ENCODE measurements at places on chromosomes 12 and 14.

GRCh38 chr14:20503898-20504297, 1.4 kb upstream of the RNASE10 start:
- DNase-seq = no peak

DNA sequence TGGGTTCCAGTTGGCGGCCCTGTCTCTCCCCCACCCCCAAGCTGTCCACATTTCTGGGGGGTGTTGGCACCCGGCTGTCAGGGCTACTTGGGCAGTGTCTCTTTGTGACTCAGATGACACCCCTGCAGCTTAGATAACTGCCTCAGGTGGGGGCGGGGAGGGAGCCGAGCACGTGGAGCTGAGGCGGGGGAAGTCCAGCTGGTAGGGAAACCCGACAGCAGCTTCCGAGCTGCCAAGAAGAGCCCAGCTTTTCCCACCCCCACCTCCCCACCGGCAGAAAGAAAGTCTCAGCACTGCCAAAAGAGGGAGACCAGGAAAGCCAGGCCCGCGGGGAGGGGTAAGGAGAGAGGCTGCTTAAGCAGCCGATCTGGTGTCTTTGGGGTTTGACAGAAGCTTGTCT, 1.4 kb downstream of the LRTM2 start:
- DNase-seq = no peak

- DNase-seq = no peak
Observed at GRCh38 chr14:67666750-67667449, 7.5 kb downstream of the VTI1B start.

DNA sequence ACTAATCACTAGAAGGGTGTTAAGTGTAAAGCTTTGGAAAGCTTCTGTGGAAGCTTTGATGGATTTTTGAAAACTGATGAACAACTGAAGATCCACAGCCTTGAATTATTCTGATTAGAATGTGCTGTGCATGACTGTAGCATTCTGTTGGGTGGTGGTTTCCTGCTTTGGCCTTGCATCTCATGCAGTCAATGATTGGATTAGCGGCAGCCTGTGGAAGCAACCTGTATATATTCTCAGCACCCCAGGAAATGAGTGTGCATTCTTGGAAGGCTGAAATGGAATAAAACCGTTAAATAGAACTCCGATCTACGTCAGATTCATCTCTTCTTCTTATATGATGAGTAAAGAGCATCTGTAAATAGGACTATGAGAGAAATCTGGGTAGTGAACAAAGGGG, 120.2 kb downstream of the SLC16A7 start:
- DNase-seq = no peak

DNA sequence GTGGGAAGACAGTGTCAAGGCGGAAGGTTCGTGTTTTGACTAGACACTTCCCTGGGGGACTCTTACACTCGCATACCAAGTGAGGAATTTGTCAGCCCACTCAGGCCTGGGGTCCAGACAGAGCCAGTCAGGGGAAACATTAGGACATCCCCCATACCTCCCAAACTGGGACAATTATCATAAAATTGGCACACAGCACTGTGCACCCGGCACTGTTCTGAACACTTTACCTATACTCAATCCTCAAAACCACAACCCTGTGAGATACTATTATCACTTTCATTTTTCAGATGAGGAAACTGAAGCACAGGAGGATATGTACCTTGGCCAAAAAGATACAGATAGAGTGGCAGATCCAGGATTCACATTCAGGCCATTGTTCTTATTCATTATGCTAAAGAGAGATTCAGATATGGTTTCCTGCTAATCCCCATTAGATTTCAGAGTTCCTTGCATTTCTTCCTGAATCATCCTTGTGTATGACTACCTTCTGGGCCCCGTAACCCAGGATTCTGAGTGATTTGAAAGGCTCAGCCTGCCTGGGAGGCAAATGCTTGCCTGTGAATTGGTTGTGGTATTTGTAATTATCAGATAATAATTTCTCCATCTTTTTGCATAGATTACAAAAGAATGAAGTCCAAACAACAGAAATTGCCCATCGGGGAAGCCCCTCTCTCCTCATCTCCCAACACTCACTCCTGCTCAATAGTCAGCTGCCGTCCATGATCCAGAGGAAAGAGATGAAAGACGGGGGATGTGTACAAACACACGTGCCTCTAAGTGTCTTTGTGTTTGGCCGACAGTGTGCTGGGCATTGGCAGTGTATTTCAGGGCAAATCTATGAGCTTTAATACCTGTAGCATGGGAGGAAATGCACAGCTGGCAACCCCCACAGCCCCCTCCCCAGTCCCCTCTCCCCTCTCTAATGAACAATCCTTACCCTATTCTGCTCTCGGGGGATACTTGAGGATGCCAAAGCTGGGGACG, 4.6 kb downstream of the TAC3 start:
- DNase-seq = no peak

GRCh38 chr14:89243741-89244140, 173.3 kb downstream of the FOXN3 start:
- DNase-seq = no peak
